ENCODE measurements at places on chromosomes 7 and 10. TPM values are rescaled to one million over a fixed set of nuclear protein-coding genes. Genes with fewer than 3 reads are reported as not detected.

GRCh38 chr7:158035343-158035742 is 552.3 kb downstream of the PTPRN2 start:
- no peaks in the 10 kb centered on the region for H3K36me3 ChIP-seq
- H3K27ac ChIP-seq = no peak overlapping the region
- H3K4me3 ChIP-seq = no peak overlapping the region

DNA sequence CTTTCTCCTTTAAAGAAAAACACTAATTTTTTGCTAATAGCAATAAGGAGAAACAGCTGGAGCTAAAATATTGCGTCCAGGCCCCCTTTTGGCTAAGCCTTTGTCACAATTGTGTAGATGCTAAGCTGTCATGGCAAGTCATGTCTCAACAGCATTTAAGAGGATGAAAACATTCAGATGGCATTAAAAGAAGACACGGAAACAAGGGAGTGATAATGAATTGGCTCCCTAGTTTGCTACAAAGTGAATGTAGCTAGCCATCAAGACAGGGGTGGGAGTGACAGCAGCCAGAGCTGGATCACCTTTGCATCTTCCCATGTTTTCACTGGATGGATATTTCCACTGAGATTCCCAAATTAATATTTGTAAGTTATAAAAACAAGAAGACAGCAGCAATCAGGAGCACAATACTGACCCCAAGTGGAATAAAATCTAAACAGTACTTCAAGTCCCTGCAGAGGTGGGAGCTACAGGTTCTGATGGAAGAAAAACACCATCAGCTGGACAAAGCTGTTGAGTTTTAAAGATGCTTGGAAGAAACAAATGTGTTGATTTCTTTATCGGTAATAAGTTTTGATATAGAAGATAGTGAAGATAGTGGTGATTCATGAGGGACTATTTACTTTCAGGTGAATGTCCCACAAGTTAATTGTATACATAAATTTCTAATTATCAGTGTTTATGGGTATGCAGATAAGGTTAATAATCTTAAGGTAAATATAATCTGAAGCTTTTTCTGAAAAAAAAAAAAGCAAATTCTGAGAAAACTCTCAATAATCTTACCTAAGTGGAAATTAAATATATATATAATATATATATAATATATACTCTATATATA is 129.4 kb downstream of the SLC16A9 start:
- no peak overlapping the region for H3K4me3 ChIP-seq
- no peak for DNase-seq
- no peaks in the 10 kb centered on the region for H3K27me3 ChIP-seq
- H3K36me3 ChIP-seq = no peaks in the 10 kb centered on the region
- no peak overlapping the region for H3K27ac ChIP-seq
- no peaks in the 10 kb centered on the region for H3K4me1 ChIP-seq

The OR2AE1 gene
- not detected for total RNA-seq

- no peaks in the 10 kb centered on the region for H3K36me3 ChIP-seq
- no peak overlapping the region for H3K4me3 ChIP-seq
- H3K4me1 ChIP-seq = no peaks in the 10 kb centered on the region
- no peak overlapping the region for H3K27ac ChIP-seq
- DNase-seq = no peak
Measured at GRCh38 chr10:22737587-22737986, 23.2 kb upstream of the PIP4K2A start.

GRCh38 chr7:138935465-138936011 is 45.7 kb downstream of the KIAA1549 start:
- no peak overlapping the region for H3K4me3 ChIP-seq
- no peak overlapping the region for H3K27ac ChIP-seq
- no peak for DNase-seq

GRCh38 chr7:8129318-8129659 is 132.7 kb downstream of the ICA1 start:
- no peak for DNase-seq
- H3K36me3 ChIP-seq = no peaks in the 10 kb centered on the region
- no peaks in the 10 kb centered on the region for H3K27me3 ChIP-seq
- no peak overlapping the region for H3K4me3 ChIP-seq

The CYP26C1 gene
- total RNA-seq = 0.25 TPM

DNA sequence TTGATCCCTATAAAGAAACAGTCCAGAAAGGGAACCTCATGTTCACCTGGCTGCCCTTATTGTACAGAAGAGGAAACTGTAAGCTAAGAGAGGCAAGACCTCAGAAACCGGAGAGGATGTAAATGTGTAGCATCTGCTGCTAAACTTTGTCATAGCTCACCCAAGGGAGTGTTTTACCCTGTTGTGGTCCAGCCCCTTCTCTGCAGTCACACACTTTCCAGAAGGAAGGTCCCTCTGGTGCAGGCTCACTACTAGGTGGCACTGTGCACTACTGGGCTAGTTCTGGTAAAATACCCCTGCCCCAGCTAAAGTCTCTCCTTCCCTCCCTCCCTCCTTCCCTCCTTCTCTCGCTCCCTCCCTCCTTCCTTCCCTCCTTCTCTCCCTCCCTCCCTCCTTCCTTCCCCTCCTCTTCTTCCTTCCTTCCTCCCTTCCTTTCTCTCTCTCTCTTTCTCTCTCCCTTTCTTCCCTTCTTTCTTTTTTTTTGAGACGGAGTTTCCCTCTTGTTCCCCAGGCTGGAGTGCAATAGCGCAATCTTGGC is 42.5 kb upstream of the LCOR start:
- no peak for DNase-seq
- no peaks in the 10 kb centered on the region for H3K4me1 ChIP-seq
- no peak overlapping the region for H3K4me3 ChIP-seq
- H3K27ac ChIP-seq = no peak overlapping the region

DNA sequence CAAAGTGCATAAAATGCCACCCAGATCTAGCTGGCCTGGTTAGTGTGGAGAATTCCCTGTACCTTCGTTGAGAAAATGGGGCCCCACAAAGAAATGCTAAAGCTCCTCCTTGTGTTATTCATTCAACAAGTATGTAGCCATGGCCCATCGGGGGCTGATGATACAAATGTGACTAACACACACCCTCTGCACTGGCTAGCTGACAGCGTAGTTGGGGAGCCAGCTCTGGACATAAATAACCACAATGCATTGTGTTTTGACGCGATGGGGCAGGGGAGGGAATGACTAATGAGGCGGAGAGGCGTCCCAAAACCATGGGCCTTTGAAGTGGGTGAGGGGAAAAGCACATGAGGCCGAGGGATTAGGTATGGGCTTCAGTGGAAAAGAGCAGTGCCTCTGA is 28.2 kb upstream of the ASL start:
- H3K27ac ChIP-seq = no peak overlapping the region
- no peaks in the 10 kb centered on the region for H3K27me3 ChIP-seq
- peaks cover 4% of the 10 kb centered on the region for H3K4me1 ChIP-seq
- DNase-seq = no peak
- H3K36me3 ChIP-seq = no peaks in the 10 kb centered on the region

- H3K4me3 ChIP-seq = no peak overlapping the region
- H3K27me3 ChIP-seq = no peaks in the 10 kb centered on the region
- H3K27ac ChIP-seq = no peak overlapping the region
- H3K4me1 ChIP-seq = no peaks in the 10 kb centered on the region
Measured at GRCh38 chr7:70131817-70132216, 533.5 kb downstream of the AUTS2 start.

The VSIR gene
- 11.3 TPM for total RNA-seq

- DNase-seq = no peak
- peaks cover 2% of the 10 kb centered on the region for H3K4me1 ChIP-seq
- no peaks in the 10 kb centered on the region for H3K36me3 ChIP-seq
- H3K27me3 ChIP-seq = peaks cover 14% of the 10 kb centered on the region
- no peak overlapping the region for H3K27ac ChIP-seq
- no peak overlapping the region for H3K4me3 ChIP-seq
Measured at GRCh38 chr7:43117095-43117494, 4.6 kb downstream of the HECW1 start.

GRCh38 chr7:140876519-140877248 is 48.0 kb downstream of the BRAF start:
- no peaks in the 10 kb centered on the region for H3K36me3 ChIP-seq
- no peak overlapping the region for H3K4me3 ChIP-seq
- no peaks in the 10 kb centered on the region for H3K4me1 ChIP-seq
- H3K27ac ChIP-seq = no peak overlapping the region
- DNase-seq = no peak
- H3K27me3 ChIP-seq = no peaks in the 10 kb centered on the region

- no peak overlapping the region for H3K27ac ChIP-seq
- H3K4me3 ChIP-seq = no peak overlapping the region
- peaks cover 13% of the 10 kb centered on the region for H3K27me3 ChIP-seq
- H3K36me3 ChIP-seq = no peaks in the 10 kb centered on the region
- H3K4me1 ChIP-seq = no peaks in the 10 kb centered on the region
Measured at GRCh38 chr10:11017000-11017569, 587 bp upstream of the CELF2 start.

The ACBD7 gene
- total RNA-seq = 0.37 TPM

GRCh38 chr7:80711531-80711930 is 73.1 kb downstream of the CD36 start:
- no peaks in the 10 kb centered on the region for H3K27me3 ChIP-seq
- no peak overlapping the region for H3K4me3 ChIP-seq
- no peak overlapping the region for H3K27ac ChIP-seq

DNA sequence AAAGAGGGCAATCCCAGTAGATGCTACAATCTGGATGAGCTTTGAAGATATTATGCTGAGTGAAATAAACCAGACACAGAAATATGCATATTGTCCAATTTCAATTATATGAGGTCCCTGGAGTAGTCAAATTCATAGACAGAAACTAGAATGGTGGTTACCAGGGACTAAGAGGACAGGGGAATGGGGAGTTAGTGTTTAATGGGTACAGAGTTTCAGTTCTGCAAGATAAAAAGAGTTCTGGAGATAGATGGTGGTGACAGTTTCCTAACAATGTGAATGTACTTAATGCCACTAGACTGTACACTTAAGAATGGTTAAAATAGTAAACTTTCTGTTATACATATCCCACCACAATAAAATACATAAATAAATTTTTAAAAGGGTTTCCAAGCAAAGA is 236.6 kb downstream of the ELMO1 start:
- no peak overlapping the region for H3K27ac ChIP-seq
- peaks cover 8% of the 10 kb centered on the region for H3K36me3 ChIP-seq
- DNase-seq = no peak
- H3K4me3 ChIP-seq = no peak overlapping the region
- H3K27me3 ChIP-seq = no peaks in the 10 kb centered on the region
- peaks cover 3% of the 10 kb centered on the region for H3K4me1 ChIP-seq

The OR6B1 gene
- total RNA-seq = not detected

DNA sequence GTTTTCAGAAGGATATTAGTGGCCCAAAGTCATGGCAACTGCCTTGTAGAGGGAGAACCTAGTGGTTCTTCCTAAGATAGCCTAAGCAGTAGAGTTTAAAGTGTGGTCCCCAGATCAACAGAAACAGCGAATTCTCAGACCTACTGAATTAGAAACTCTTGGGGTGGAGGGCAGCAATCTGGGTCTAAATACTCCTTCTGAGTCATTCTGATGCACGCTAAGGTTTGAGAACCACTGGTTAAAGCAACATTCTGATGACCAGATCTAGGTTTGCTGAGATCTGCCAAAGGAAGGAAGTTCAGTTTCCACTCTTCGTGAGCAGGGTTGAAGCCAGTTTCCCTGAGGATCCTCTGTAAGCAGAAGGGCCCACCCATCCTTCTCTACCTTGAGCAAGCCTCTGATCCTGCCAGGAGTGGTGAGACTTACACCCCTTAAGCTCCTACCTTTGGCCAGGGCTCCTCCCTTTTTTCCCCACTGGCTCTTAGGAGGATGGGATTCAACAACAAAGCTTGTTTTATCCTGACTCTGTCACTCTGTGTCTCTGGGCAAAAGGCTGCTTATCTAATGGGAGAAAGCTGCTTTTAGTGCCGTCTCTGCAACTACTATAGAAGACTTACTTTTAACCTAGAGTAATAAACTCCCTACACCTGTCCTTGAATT is 26.8 kb upstream of the TRUB1 start:
- H3K27ac ChIP-seq = no peak overlapping the region
- no peak for DNase-seq
- no peaks in the 10 kb centered on the region for H3K27me3 ChIP-seq
- H3K4me1 ChIP-seq = no peaks in the 10 kb centered on the region
- H3K4me3 ChIP-seq = no peak overlapping the region

DNA sequence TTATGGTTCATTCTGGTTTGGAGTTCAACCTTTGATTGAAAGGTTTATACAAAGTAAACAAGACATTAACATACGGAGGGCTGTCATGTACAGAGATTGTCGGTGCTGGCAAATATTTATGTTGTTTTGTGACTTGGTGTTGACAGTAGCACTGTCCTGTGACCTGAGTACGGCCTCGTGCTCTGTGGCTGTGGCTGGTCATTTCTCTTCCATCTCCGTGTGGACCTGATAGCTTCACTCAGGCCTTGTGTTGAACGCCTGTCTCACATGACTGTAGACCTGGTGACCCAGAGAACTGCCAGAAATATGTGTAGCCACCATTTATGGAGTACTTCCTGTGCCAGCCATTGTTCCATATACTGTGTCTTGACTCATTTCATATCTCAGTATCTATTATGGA is 311.6 kb downstream of the CCDC3 start:
- no peaks in the 10 kb centered on the region for H3K27me3 ChIP-seq
- H3K4me1 ChIP-seq = peaks cover 3% of the 10 kb centered on the region
- no peak for DNase-seq

- H3K27me3 ChIP-seq = no peaks in the 10 kb centered on the region
- no peaks in the 10 kb centered on the region for H3K36me3 ChIP-seq
- no peak overlapping the region for H3K4me3 ChIP-seq
- H3K4me1 ChIP-seq = no peaks in the 10 kb centered on the region
Measured at GRCh38 chr7:93551063-93551895, 23.2 kb downstream of the CALCR start.

The UNCX gene
- total RNA-seq = not detected

GRCh38 chr7:66256281-66256680 is 51.1 kb downstream of the TPST1 start:
- no peaks in the 10 kb centered on the region for H3K27me3 ChIP-seq
- no peaks in the 10 kb centered on the region for H3K36me3 ChIP-seq
- no peak overlapping the region for H3K4me3 ChIP-seq
- no peak overlapping the region for H3K27ac ChIP-seq
- DNase-seq = no peak

DNA sequence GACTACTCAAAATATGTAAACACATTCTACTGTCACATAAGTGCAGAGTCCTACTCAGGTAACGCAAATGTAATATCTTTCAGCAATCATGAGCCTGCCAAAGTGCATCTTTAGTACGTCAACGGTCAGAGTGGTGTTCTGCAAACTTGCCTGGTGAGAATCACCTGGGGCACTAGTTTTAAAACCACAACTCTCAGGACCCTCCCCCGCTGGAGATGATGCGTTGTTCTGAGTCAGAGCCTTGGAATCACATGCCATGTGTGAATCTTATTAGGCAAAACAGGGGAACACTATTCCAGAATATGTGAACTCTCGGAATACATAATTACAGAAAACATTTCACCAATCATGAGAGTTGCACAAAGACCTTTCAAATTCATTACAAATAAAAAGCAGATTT is 115.7 kb downstream of the TPK1 start:
- H3K27me3 ChIP-seq = no peaks in the 10 kb centered on the region
- H3K4me1 ChIP-seq = no peaks in the 10 kb centered on the region
- no peak overlapping the region for H3K27ac ChIP-seq
- no peak overlapping the region for H3K4me3 ChIP-seq
- DNase-seq = no peak

DNA sequence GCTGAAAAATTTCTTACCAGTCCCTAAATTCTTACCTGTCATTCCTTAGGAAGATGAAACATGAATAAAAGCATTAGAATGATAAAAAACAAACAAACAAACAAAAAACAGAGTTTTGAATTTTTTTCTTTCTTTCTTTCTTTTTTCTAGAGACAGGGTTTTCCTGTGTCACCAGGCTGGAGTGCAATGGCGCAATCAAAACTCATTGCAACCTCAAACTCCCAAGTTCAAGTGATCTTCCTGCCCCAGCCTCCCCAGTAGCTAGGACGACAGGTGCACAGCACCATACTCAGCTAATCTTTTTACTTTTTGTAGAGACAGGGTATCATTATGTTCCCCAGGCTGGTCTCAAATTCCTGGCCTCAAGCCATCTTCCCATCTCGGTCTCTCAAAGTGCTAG is 26.5 kb downstream of the NT5C2 start:
- no peaks in the 10 kb centered on the region for H3K4me1 ChIP-seq
- no peaks in the 10 kb centered on the region for H3K27me3 ChIP-seq
- no peak overlapping the region for H3K4me3 ChIP-seq
- no peak for DNase-seq
- H3K27ac ChIP-seq = no peak overlapping the region

All from liver (tissue), 10 donors.